ENCODE measurements at places on chromosomes 13 and 19.

GRCh38 chr13:99255271-99255670 is 2.9 kb downstream of the GPR18 start:
- no peak for DNase-seq

- DNase-seq, result no peak
Measured at GRCh38 chr19:15418231-15418578, 583 bp downstream of the AKAP8L start.

DNA sequence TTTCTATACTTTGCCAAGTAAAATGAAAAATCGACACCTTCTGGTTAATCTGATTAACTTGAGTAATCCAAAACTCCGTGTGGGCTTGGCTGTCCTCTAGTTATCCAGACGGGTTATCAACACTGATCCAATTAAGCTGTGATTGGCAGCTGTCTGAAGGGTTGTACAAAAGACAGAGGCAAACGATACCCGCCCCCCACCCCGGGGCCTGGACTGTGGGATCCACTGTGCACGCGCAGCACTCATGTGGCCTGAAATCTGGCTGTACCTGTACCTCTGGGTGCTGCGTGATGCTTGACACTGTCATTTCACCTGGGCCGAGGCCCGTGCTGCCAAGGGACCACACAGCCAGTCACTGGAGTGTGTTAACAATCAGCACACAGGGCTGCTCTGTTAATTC is 53.5 kb downstream of the COL4A2 start:
- no peak for DNase-seq

GRCh38 chr13:55410398-55411330 is 1730.1 kb upstream of the PRR20A start:
- no peak for DNase-seq

DNA sequence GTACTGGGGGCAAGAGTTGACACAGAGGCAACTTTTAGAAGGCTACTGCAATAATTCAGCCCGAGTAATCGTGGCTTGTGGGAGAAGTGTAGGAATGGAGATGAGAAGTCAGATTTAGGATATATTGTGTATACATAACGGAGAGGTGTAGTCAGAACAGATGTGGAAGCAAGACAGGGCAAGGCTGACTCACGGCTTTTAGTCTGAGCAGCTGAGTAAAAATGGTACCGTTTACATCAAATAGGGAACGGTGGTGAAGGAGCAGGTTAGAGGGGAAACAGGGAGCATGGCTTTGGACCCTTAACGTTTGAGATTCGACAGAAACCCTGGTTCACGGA is 796 bp upstream of the LSM14A start:
- DNase-seq, result no peak

GRCh38 chr13:93646245-93646644 is 419.6 kb downstream of the GPC6 start:
- no peak for DNase-seq

DNA sequence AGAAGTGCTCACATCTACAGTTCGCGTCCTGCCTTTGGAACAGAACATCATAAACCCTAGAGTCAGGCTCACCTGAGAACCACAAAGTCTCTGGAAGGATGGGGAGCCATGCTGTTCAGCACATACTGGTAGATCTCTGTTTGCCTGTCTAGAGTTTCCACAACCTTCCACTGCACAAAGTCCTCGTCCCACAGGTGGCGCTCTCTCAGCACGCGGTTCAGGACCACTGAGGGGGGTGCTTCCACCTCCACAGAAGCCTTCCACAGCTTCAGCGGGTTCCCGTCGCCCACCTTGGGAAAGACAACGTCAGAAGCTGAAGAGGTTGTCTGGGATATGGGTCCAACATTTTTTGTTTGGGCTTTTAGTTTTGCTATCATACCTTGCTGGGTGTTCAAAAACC is 93.6 kb downstream of the KL start:
- no peak for DNase-seq

DNA sequence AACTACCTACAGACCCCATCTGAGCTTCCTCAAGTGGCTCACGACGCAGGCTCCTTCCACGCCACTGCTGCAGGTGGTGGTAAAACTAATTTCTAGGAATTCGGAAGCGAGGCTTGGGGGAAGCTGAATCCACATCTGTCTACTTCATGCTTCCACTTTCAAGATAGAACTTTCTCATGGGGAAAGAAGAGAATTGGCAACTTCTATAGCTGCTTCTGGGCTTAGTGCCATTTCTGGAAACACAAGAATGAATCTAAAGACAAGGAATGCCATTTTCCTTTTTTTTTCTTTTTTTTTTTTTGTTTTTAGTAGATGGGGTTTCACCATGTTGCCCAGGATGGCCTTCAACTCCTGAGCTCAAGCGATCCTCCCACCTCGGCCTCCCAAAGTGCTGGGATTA is 2.8 kb upstream of the NLRP12 start:
- no peak for DNase-seq

DNA sequence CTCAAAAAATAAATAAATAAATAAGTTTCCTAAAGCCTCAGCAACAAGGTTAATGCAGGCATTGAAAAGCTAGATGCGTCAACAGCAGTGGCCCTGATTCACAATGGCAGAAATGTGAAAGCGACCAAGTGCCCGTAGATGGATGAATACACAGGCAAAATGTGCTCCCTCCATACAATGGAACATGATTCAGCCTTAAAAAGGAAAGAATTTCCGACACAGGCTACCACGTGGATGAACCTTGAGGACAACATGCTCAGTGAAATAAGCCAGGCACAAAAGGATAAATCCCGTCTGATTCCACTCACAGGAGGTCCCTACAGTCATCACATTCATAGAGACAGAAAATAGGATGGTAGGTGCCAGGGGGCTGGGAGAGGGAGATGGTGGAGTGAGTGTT is 31.7 kb downstream of the INSR start:
- DNase-seq, result no peak

GRCh38 chr19:45498411-45499195 is at the start of gene PPM1N:
Gene PPM1N (plus strand): TSS chr19:45498443. CDS start chr19:45498473, 30 bp downstream.
- DNase-seq, result no peak

Measured in esophagus squamous epithelium (tissue), 5 donors.